Placental pericyte (primary cell): ENCODE measurements at places on chromosomes 6 and 20. TPM values are rescaled to one million over a fixed set of nuclear protein-coding genes. Genes with fewer than 3 reads are reported as not detected.

BTNL2 gene
- total RNA-seq = not detected in 2 replicates

AVP gene
- not detected in 2 replicates for total RNA-seq

FAM83C gene
- total RNA-seq = not detected in 2 replicates

RIN2 gene
- total RNA-seq = 38.3 and 139 TPM in 2 replicates

COX4I2 gene
- total RNA-seq = not detected in 2 replicates

PREX1 gene
- 3.3 and 30.4 TPM in 2 replicates for total RNA-seq

MCHR2 gene
- not detected in 2 replicates for total RNA-seq

TBX18 gene
- 8.8 and 16.8 TPM in 2 replicates for total RNA-seq

SLC35D3 gene
- total RNA-seq = 0.14 TPM in 1 of 2 replicates, not detected in the other

ERVFRD-1 gene
- total RNA-seq = 0.22 TPM in 1 of 2 replicates, not detected in the other

TLDC2 gene
- total RNA-seq = not detected in 2 replicates

DEFB124 gene
- total RNA-seq = not detected in 2 replicates
